ENCODE measurements at places on chromosomes 3 and 15.
A peak's percentile ranks its signal among the peaks of the same experiment; 100 is the strongest.

DNA sequence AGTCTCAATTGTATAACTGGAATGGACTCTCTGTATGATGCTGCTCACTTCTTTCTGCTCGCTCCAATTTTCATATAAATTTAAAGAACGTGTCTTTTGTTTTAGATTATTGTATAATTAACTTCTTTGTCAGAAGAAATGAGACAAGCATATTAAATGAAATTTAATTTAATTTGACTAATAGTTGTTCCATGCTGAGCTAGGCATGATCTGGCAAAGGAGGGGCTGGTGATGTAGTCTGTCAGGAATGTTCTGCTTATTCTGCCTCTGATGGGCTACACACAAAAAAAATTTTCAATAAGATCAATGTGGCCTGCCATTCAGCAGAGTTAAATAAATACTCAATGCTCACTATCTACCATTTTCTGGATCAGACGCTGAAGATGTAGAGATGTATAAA lies 208.4 kb upstream of the CD96 start:
- peak; percentile 47 for DNase-seq

GRCh38 chr3:127365163-127365798 lies 77.4 kb upstream of the PRR20G start:
- DNase-seq, result no peak

- peak; percentile 7 for DNase-seq
These were observed 66.7 kb downstream of the FBXL22 start for GRCh38 chr15:63663906-63664305.

GRCh38 chr15:66986951-66987350 lies 78.5 kb upstream of the SMAD3 start:
- DNase-seq, result no peak

DNA sequence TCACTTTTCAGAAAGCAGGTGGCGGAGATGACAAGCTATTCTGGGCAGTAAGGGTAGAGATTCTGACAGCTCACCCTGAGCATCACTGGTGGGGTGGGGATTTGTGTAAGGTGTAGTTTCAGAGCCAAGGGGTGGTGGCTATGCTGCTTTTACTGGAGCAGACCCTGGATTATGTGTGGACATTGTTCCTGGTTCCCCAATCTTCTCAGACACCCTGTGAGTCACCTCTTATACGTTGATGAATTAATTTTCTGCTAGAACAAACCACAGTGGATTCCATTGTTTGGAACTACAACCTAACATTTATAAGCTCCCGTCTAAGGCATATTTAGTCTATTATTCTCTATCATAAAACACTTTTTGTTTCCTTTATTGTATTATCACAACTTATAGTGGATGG lies 169.5 kb upstream of the COL8A1 start:
- peak; percentile 26 for DNase-seq

- DNase-seq, result peak; percentile 97
These were observed 68.8 kb downstream of the CTNNB1 start for GRCh38 chr3:41267975-41268640.

DNA sequence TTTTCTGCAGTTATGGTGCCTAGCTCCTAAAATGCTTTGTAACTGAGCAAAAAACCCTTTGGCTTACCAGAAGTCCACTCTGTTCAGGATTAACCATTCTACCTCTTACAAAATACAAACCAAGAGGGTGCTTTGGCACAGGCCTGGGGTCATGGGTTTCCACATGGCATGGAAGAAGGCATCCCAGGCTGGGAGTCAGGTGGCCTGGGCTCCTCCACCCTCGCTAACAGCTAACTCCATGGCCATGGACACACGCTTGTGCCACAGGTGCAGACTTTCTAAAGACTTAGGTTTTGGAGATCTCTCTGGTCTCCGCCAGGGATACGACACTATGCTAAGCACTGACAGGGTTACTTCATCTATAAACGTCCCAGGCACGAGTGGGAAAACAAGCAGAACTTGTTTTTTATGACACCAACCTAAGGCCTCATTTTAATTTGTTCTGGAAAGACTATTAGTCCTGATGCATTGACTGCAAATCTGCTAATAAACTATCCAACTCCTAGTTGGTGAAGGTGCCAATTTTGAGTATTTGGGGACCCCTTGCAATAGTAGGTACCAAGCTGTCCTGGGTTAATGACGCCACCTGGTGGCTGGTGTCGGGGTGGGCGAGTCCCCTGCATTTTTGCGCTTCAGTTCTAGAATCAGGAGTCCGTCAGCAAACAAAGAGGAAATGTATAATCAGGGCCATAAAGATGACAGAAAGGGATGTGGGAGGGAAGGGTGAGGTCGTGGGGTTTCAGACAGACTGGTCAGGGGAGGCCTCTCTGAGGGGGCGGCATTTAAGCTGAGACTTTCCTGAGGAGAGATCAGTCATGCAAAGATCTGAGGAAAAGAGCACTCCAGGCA lies 10.3 kb upstream of the ALDH1A3 start:
- DNase-seq, result no peak

- DNase-seq, result no peak
These were observed 448.5 kb downstream of the NAALADL2 start for GRCh38 chr3:175307642-175308041.

- DNase-seq, result no peak
These were observed 513.9 kb upstream of the CADM2 start for GRCh38 chr3:84444726-84445521.

DNA sequence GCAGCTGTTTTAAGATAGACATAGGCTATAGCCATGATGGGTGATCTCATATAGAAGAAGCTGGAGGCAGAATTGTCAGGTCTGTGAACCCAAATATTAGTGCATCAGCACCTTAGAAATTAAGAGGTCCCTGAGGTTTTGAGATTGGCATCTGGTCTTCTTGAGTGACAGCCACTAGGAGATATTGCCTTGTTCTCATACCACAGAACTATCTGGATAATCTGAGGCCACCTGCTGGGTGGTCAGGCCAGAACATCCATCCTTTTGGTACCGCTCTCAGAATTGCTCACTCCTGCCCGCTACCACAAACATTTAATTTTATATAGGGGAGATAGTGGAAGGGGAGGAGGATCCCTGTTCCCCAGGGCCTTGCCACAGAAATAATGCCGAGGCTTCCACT lies 210.6 kb upstream of the ZPLD1 start:
- DNase-seq, result peak; percentile 36

GRCh38 chr15:48300038-48300437 lies 31.2 kb upstream of the DUT start:
- DNase-seq, result no peak

DNA sequence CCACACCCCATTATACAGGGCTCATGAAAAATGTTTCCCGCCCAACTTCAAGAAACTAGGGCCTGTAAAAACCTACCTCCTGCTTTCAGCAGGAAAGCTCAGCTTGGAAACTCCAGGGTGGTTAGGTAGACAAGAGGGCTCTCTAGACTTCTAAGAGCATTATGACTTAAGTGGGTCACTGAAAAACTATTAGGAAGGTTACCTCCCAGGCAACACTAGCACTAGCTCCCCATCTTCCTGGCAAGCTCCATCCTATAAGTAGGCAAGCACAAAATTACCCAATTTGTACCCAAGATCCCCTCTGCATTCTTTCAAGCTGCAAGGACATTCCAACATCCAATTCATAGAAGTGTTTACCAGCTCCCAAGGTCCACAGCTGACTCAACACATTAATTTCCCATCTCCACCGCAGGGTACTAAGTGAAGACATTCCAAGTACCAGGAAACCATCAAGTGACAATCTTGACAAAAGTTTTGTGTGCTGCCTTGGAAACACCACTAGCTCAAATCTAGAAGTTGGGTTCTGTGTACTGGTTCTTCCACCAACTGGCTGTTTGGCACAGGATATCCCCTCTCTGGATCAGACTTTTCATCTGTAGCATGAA lies 46.9 kb downstream of the WNT5A start:
- DNase-seq, result peak; percentile 53

DNA sequence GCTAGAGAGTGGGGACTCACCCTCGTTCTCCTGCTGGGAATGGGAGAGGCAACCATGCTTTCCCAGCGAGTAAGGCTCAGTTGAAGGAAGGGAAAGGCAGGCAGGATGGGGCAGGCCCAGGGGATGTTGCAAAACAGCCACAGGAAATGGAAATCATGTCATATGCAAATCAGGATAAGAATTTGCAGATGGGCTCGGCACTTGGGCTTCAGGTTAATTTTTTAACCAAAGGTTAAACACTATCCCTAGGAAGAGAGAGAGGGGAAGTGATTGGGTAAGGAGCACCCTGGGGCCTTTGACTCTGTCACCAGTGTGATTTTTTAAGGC lies 14.6 kb upstream of the PLA2G4E start:
- peak; percentile 33 for DNase-seq

GRCh38 chr3:10927551-10927950 lies 65.0 kb upstream of the SLC6A1 start:
- DNase-seq, result no peak

GRCh38 chr3:197028728-197029510 lies 698 bp downstream of the MELTF start:
- no peak for DNase-seq

GRCh38 chr3:149247929-149248691 lies 26.5 kb upstream of the CP start:
- no peak for DNase-seq

GRCh38 chr3:13866041-13866965 lies 13.6 kb downstream of the WNT7A start:
- DNase-seq, result no peak

GRCh38 chr3:64445109-64445943 lies 220.1 kb upstream of the PRICKLE2 start:
- DNase-seq, result peak; percentile 15

- DNase-seq, result no peak
These were observed 584.0 kb upstream of the LMCD1 start for GRCh38 chr3:7917443-7918151.

DNA sequence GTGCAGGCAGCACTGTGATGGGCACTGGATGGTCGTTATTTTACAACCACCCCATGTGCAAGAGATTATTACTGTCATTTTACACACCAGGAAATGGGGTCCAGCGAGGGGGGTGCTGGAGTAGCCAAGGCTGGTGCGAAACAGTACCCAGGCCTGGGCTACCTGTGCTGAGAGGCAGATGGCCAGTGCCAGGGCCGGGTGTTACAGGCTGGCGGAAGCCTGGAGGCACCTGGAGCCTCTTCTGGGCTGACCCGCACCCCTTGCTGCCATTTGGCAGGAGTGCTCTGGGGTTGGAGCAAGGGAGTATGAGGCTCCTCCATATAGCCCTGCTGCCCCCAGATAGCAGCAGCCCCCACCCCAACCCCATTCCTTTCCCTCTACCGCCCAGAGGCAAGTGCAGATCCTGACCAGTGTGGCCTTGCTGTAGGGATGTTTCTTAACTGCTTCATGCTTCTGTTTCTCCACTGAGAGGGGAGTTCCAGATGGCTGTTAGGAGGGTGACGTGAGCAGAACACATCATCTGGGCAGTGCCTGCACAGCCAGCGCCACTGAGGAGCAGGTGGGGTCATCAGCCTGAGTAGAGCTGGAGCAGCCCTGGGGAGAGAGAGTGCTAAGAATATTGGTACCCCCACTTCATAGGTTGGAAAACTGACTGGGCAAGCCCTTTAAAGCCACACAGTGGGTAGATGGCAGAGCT lies 15.3 kb downstream of the SNX33 start:
- DNase-seq, result no peak

DNA sequence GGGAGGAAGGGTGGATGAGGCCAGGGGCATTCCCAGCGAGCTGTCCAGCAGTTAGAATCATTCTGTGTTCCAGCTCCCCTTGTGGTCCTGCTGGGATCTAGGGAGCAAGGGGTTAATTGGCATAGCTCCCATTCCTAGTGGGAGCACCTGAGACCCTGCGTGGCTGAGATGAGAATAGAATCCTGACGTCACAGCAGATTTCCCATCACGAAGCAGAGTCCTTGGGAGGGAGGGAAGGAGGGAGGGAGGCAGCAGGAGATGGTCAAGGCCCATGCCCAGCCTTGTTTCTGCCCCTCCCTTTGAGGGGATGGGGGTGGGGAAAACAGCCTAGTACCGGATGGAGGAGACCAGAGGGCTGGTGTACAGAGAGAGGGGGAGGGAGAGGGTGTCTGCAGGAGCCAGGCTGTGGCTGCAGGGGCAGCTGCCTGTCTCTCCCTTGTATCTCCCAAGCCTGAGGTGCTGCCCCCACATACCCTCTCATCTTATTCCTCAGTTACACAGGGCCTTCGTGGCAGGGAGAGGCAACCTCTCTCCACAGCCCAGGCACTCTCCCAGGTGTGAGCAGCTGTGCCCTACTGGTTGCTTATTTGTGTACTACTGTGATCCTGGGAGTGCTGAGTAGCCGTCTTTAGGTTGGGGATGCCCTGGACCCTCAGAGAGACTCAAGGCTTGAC lies 5.4 kb downstream of the TYRO3 start:
- no peak for DNase-seq

DNA sequence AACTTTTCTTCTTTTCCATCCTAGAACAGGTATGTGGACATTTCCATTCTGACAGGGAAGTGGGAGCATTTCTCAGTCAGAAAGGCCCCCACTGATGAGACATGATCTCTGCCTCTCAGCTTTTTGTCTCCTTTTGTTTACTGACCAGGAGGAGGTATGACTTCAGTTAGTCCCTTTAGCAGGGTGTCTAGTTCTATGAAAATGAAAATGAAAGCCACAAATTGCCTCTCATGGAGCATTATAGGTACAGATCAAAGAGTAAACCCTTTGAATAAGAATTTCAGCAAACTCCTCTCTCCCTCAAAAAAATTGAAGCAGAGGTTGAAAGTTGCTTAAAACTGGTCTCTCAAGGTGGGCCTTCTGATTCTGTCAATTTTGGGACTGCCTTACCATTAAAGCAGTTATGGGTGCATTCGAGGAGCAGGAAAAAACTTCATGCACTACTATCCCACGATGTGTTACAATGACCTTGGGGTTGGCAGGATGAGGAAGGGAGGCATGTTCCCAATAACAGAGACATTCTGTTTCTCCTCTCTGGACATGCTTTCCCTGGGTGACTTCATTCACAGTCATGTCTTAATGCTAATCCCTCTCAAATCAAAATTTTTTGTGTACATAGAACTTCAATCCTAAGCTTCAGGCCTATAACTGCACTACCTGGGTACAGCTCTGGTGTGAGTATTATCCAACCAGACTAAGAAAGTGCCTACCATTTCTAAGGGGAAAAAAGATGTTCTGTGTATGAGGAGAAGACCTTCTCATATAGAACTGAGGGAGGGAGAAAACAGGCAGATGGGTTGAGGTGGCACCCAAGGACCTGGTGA lies 50.6 kb upstream of the TBC1D23 start:
- no peak for DNase-seq

- DNase-seq, result no peak
These were observed 36.0 kb downstream of the SENP5 start for GRCh38 chr3:196903740-196904139.

GRCh38 chr3:138359919-138360868 lies 11.8 kb downstream of the MRAS start:
- no peak for DNase-seq

GRCh38 chr15:73318463-73319351 lies 50.1 kb downstream of the HCN4 start:
- DNase-seq, result peak; percentile 22

DNA sequence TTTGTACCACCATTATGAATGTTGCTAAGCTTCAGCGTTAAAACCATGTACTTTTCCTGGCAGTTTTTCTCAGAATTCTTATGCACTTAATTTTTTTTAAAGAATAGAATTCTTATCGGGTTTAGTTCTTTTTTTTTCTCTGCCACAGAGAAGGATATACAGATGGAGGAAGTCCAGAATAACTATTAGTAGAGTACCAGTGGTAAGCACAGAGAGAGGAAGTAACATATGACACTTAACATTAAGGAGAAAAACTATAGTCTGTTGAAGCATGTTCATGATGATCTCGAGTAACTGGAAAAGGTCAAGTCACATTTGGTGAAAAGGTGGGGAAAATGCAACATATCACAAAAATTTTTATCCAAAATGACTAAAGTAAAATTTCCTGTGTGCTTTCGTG lies 68.9 kb downstream of the RNF13 start:
- no peak for DNase-seq
